ENCODE measurements at places on chromosomes 3 and 15.

- DNase-seq = no peak
These were observed 125.9 kb downstream of the NECTIN3 start for GRCh38 chr3:111197485-111197884.

GRCh38 chr3:27721717-27722564 lies at the start of gene EOMES:
TSS of gene EOMES (minus strand) at chr3:27722323. CDS start at chr3:27722294, 29 bp downstream.
- DNase-seq = no peak

DNA sequence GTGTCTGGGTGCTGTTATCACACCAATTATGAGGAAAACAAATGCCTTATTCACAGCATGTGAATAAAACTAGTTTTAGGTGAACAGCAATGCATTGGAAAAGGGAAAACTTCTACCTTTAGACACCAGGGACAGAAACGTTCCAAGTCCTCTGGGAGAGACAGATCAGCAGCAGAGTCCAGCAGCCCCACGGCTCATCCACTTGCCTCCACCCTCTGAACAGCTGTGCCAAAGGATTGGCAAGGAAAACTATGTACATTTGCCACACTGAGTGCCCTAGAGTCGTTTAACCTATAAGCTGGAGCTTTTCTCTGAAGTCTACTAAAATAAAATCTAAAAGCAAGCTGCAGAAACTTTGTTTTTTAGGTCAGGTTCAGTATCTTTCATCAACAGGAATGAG lies 107.7 kb upstream of the EIF1B start:
- DNase-seq = no peak

DNA sequence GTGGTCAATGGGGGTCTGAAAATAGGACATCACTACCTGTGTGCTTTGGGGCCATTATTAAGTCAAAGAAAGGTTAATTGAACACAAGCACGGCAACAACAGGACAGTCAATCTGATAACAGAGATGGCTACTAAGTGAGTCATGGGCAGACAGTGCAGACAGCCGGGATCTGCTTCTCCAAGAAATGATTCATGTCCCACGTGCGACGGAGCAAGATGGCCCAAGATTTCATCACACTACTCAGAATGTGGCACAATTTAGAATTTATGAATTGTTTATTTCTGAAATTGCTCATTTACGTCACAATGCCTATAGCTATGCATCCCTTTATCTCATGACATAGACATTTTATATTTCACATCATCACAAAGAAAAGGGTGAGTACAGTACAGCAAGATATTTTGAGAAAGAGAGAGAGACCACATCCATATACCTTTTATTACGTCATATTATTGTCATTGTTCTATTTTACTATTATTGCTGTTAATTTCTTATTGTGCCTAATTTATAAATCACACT lies 770.6 kb upstream of the NR2F2 start:
- DNase-seq = peak; percentile 69

DNA sequence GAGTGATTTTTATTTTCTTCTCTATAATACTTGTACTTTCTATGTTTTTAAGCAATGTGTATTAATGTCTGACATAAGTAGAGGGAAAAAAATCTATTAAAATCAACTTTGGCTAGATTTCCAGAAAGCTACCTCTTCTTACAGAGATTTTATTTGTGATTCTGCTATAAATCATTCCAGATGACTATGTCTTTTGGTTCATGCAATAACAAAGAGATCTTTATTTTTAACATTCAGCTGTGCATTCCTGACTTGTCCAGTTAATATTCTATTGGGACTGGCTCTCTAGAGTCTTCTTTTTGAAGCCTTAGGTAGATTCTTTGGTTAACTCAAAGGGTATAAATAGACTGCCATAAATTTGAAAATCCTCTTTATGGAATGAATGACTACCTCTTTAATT lies 74.3 kb upstream of the ARPP21 start:
- no peak for DNase-seq

- DNase-seq = no peak
These were observed 210.2 kb downstream of the ARPP21 start for GRCh38 chr3:35849496-35849895.

DNA sequence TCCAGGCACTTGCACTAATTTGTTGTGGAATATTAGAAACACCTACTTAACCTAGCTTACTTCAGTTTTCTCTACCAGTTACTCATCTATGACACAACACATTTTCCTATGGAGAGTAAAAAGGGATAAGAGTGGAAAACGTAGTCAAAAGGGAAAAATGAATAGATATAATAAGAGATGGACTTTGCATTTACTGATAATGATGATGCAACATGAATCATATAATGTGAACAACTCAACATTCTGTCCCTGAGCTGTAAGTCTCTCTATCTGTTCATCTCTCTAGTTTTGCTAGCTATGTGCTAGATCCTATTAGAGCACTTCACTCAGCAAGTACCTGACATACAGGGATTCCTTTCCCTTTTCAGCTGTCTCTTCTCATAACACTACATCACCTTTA lies 627.1 kb downstream of the AGBL1 start:
- no peak for DNase-seq

DNA sequence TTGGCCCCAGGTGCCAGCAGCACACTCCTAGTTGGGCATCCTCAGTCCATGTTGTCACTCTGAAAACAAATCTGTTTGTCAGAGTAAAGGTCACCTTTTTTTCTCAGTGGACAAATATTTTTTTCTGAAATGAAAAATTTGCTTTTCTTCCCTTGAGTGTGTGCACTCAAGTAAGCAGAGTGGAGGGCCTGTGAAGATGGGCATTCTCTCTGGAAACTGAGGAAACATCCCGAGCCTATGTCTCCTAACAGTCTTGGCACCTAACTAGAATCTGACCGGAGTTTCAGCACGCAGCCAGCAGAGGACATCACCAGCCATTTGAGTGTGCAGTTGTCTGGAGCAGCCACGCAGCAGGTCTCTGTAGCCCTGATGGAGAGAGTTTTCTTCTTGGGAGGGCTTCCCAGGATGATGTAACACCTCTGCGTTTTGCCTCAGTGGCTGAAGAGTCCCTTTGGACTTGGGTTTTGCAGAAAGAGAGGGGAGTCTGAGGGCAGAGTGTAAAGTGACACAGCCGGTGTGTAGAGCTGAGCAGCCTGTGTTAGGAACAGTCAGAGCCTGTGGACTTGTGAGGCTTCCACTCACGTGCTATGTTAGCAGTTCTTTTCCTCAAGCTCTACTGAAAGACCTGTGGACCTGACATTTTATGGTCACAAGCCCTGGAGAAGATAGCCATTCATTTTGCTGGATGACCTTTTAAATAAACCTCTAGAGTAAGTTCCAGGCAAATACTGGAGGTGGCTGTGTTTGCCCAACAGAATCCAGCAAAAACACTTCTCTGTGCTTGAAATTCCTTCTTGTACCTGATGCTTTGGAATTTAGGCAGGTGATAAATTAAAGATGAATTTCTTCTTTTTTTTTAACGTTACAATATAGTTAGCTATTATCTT lies 51.6 kb downstream of the ABHD2 start:
- no peak for DNase-seq

- DNase-seq = no peak
These were observed 8.9 kb downstream of the CMTM6 start for GRCh38 chr3:32493437-32494414.

DNA sequence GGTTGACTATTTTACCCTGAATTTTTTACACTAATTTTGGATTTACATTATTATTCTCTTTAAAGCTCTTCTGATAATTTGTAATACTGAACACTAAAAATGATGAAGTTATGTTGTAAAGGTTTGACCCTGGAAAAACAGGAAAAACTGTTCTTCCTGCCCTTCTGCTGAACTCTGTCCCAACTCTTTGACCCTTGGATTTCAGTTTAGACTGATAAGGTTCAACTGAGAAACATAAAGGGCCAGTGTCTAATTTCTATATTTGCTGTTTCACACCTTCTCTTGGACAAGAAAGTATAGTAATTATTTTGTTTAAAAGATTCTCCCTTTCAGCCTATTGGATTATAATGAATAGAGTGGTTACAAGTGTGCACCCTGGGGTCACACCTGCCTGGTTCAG lies 12.8 kb upstream of the TMOD3 start:
- no peak for DNase-seq

- DNase-seq = no peak
These were observed 373.3 kb upstream of the RBMS3 start for GRCh38 chr3:28907616-28908015.

GRCh38 chr3:94065819-94066480 lies 3.1 kb downstream of the NSUN3 start:
- no peak for DNase-seq

GRCh38 chr3:131883086-131883485 lies 151.7 kb downstream of the CPNE4 start:
- DNase-seq = no peak

DNA sequence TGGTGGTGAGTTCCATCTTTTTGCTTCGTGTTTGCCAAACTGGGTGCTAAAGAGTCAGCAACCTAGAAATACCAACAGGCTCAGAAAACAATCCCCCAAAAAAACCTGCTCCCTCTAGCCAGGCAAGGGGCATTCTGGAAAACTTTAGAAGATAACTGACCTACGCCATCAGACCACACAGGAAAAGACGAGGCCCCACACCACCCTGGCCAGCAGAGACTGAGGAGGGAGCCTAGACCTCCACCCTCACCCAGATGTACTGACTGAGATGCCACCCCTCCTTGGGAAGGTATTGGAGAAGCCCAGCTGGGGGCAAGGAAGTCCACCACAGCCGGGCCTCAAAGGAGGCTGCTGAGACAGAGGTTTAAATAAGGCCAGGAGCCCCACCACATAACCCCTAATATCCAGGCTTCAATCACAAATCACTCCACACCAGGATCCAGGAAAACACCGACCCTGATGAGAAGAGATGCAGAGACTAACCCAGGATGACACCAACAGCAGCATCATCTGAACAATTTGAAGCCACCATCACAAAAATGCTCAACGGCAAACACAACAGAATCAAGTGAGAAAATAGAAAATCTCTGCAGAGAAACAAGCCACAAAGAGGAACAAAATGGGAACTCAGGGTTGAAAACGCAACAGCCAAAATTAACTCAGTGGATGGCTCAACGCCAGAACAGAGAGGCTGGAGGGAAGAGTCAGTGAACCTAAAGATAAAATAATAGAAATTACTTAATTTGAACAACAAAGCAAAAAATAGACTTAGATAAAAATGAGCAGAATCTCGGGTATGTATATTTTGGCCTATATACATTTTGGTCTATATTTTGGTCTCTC lies 61.0 kb downstream of the TPRA1 start:
- no peak for DNase-seq

- DNase-seq = peak; percentile 53
These were observed 36.0 kb downstream of the RAB27A start for GRCh38 chr15:55253580-55253979.

- no peak for DNase-seq
These were observed 110.5 kb downstream of the SAMMSON start for GRCh38 chr3:70110066-70110465.

DNA sequence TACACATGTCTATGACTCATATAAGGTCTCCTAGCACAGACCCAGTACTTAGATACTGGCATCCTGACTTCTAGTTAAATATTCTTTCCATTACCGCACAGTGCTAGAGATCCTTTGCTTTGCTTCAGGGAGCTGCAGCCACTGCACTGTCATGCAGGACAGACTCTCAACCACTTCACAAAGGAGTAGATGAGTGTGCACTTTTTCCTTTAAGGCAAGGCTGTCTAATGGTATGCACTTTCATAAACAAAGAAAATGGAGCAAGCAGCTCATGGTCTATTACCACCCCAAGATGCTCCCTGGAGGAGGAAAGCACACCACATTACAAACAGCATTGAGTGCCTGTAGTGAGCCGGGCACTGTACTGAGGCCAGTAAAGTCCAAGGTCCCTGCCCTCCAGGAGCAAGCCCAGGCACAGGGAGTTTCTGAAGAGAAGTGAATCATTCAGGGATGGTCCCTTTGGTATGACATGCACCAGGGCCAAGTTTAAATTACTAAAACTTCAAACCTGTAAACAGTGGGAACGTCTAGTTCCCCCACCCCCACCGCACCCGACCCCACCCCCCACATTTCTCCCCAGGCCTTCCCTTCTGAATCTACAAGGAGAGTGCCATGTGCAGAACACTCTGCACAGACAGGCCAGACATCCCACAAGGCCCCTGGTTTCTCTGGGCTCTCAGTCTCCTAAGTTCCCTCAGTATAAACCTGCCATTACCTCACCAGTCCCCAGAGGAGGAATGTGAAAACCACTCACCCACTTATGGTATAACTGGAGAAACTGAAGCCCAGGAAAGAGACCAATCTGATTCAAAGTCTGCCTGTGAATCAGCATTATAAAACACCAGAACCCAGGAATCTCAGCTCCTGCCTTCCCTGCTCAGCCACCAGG lies 107.8 kb upstream of the BCL6 start:
- DNase-seq = no peak

- DNase-seq = no peak
These were observed 36.0 kb downstream of the ZIC4 start for GRCh38 chr3:147370349-147370748.

GRCh38 chr3:20865803-20866202 lies 679.8 kb upstream of the SGO1 start:
- no peak for DNase-seq

DNA sequence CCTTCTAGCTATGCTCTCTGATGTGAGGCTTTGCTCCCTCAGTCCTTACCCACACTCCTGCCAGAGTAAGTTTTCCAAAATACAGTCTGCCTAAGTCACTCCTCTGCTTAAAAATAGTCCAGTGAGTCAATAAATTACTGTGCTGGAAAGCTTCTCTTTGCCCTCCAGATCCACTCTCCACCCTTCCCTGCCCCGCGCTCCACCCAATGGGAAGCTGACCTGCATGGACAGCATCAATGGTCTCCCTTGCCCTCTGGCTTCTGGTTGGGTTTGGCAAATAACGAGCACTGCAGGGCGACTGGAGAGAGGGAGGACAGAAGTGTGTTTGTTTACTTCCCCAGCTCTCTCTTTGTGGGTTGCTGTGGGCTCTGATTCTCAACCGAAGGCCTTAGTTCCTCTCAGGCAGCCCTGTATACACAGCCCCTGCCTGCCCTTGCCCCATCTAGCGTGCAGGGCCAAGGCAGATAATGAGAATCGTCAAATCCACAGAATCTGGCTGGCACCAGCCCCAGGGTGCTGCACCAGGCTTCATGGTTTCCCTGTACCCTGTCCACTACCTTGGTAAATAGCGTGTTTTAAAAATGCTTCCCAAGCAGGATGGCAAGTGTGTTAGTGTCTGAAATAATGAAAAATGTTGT lies 110.4 kb downstream of the ADAMTSL3 start:
- DNase-seq = no peak

DNA sequence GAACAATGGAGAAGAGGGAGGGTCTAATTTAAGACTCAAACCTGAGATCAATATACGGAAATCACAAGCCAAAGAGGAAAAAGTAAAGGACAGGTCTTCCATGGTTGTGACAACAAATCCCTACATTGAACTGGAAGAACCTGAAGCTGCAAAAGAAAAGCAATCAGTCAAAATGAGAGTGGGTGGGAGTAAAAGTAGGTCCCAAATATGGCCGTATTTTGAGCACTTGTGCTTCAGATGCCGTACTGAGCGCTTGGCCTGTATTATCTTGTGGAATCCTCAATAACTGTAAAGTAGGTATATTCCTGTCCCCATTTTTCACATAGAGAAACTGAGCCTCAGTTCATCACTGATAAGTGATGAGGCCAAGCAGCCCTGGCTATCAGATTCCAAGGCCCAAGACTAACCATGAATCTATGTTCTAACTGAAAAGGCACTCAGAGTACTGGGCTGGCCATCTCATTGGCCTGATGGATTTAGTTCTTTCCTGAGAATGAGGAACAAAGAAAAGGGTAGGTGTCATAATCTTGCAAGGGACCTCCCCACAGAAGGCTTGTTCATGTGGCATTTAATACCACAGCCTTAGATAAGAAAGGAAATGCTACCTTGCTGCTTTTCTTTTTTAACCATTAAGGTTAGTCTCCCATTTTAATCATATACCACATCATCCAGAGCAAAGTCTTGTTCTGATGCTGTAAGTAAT lies 52.5 kb downstream of the LRRN1 start:
- DNase-seq = no peak

- DNase-seq = no peak
These were observed 48.0 kb upstream of the C15orf39 start for GRCh38 chr15:75153565-75154276.

GRCh38 chr3:43391621-43392020 lies 105.3 kb downstream of the SNRK start:
- DNase-seq = no peak
